Activated naive CD4-positive, alpha-beta T cell treated with anti-CD3 and anti-CD28 coated beads, Interleukin-2, amount 50 U/mL, for 72 hours (primary cell): ENCODE measurements at places on chromosomes 2 and 18. TPM values are rescaled to one million over a fixed set of nuclear protein-coding genes. Genes with fewer than 3 reads are reported as not detected.

The TMEM17 gene
- total RNA-seq = not detected

The CFAP221 gene
- not detected for total RNA-seq

The STK39 gene
- 43.1 TPM for total RNA-seq

GRCh38 chr2:24510771-24511170 lies 19.7 kb downstream of the NCOA1 start:
- DNase-seq = no peak

DNA sequence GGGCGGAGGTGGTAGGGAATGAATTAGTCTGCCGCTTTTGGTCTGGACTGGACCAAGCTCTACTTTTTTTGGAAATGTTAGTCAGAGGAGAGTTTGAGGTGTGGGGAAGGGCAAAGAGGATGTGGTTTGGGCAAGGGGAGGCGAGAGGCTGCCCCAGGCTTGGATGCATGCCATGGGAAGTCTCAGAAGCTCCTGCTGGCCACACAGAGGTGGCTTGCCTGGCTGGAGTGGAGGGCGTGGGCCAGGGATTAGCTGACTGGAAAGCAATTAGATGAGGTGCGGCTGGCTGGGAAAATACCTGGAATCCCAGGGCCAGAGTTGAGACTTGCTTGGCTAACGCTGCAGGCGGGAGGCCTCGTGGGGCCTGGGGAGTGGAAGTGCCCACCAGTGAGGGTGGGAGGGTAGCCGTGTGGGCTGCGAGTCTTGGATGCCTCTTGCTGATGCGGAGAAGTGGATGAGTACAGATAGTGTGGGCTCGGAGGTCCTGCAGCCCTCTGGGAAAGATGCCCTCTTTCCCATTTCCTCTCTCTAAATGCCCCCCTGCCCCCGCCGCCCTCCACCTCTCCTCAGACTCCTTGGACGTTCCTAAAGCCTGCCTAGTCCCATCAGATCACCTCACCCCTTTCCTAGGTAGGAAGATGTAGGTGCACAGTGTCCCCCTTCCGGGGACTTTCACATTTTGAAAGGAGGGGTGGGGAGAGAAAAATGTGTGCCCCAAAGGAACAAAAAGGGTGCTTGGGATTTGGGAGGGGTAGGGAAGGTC lies 117.6 kb downstream of the SMAD7 start:
- DNase-seq = no peak

GRCh38 chr18:48777026-48777743 lies 173.6 kb downstream of the SMAD7 start:
- DNase-seq = peak; percentile 77

DNA sequence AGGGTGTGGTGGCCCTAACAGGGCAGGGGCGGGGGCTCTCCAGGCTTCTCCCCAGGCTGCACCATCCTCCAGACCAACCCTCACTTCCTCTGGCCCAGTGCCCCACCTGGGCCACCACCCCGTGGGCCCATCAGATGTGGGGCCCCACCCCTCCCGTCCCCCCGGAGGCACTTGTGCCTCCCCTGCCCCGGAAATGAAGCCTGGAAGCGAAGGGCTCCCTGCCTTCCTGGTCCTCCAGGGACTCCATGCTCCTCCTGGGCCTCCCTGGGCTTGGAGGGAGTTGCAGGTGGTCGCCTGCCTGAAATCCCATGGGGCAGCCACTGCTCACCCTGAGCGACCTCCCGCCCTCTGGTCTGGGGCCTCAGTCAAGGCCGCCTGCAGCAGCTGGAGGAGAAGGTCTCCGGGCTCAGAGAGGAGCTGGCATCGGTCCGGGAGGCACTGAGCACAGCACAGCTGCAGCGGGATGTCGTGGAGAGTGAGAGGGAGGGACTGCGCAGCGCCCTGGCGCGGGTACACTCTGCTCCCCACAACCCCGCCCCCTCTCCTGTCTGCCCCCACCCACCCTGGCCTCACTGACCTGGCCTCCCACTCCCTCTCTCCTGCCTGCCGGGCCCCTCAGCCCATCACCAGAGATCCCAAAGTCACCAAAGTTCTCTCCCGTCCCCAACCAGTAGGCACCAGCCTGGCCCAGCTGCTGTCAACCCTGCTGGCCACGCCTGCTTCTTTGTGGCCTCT lies 28.0 kb downstream of the CROCC2 start:
- peak; percentile 37 for DNase-seq

DNA sequence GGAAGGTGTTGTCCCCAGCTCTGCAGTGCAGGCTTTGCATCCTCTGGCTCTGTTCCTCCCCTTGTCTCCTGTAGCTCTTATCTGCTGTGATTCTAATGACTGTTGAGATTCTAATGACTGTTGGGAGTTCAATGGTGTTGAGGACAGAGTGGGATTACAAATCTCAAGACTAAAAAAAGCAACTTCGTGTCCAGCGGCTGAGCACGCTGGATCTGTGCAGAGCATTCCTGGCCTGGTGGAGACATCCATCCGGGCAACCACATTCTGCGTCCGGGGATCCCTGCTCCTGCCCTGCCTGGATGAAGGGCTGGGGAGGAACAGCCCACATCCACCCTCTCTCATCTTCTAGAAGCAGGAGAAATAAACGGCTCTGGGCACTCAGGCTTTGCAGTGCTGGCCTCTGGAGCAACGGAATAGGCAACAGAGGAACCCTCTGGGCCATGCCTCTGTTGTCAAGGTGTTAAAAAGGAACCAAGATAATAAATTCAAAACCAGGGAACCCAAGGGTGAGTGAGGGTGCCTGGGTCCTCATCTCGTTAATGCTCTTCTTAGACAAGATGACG lies 106.7 kb upstream of the ASB18 start:
- no peak for DNase-seq

GRCh38 chr2:46776687-46777327 lies 138.8 kb downstream of the MCFD2 start:
- DNase-seq = no peak

DNA sequence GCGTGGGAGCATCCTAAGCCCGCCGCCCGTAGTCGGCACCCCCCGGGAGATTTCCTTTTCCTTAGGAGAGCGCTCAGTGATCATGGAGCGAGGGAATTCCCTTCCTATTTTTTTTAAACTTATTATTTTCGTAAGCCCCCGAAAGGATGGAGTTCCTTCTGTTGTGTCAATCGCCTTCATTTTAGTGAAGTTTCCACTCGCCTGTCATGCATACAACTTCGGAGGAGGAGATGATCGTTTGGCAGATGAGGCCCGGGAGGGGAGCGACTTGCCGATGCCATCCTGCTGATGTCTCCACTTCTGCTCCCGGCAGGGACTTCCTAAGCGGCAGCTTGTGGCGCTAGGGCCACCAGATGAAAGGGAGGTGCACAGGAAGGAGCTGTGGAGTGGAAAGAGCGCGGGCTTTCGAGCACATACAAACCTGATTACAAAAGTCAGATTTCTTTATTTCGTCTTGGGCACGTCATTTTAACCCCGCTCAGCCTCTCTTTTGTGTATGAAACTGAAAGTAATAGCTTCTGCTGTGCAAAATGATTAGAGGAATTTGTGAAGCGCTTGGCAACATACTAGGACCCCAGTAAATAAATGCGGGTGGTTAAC lies at the start of gene ADGRF3:
ADGRF3 (minus strand) TSS at position 336 of the 600 bp plus-strand sequence. CDS start 555 bp downstream, outside the sequence.
- DNase-seq = peak; percentile 61

DNA sequence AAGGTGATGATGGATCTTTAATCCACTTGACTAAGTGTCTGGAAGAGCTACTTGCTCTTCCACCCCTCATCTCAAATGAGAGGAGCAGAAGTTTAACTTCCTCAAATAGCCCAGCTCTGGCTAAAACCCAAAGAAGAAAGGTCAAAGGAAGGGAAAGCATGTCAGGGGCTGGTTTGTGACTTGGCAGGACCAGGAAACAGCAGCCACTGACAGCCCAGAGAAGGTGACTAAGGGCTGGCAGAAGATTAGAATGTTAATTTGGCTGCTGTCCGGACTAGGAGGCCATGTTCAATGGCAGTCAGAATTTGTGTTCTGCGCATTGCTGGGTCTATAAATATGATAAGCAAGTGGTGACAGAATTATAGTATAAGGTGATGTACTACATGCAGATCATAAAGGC lies 386.2 kb downstream of the SETBP1 start:
- DNase-seq = no peak

DNA sequence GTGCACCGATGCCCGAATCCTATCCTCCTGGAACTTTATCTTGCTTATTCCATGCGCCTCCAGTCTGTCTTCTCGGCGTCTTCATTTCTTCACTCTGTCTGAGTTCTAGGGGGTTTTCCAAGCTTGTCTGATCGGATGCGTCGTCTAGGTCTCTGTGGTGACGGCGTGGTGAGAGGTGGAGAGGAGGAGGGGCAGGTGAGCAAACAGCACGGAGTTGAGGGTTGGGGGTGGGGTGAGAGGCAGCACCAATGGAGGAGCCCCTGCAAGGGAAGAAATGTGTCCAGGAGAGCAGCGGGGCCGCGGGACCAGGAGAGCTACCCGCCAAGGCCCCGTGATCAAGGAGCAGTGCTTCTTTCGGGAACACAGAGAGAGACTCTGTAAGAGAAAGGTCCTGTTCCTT lies 131.3 kb upstream of the TWIST2 start:
- DNase-seq = no peak

DNA sequence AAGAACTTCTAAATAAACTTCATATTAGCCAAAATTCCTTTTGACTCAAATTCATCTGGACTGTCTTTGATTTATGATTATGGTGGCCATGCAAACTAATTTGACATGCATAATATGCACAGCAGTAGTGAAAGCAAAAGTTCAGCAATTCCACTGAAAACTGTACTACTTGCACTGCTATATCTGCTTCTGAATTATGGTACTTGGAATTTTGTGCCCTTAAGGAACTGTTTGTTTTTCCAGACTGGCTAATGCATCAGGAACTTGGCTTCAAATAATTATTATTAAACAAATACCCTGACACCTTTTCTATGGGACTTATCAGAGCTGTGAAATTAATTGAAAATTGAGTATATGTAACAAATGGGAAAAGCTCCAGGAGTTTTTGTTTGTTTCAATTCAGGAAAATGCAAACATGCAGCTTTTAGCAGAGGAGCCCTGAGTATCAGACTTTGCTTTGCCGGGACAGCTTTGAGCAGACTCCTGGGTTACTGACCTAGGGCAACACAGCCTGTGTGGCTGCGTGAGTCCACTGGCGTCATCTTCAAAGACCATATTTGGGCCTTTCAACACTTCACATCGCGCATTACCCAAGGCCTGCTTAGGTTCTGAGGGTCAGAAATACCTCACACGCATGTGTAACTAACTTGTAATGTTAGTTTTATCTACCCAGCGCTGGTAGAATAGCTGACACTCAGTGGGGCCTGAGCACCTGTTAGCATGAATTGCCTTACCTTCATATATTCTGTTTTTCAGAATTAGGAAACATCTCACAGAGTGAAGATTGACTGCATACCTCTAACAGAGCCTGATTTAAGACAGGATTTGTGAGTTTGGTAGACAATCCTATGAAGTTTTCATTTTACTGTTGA lies 35.4 kb downstream of the CFAP221 start:
- no peak for DNase-seq

GRCh38 chr2:58720770-58721697 lies 479.9 kb upstream of the FANCL start:
- DNase-seq = no peak

GRCh38 chr2:150480241-150480640 lies 7.2 kb downstream of the RND3 start:
- DNase-seq = no peak

DNA sequence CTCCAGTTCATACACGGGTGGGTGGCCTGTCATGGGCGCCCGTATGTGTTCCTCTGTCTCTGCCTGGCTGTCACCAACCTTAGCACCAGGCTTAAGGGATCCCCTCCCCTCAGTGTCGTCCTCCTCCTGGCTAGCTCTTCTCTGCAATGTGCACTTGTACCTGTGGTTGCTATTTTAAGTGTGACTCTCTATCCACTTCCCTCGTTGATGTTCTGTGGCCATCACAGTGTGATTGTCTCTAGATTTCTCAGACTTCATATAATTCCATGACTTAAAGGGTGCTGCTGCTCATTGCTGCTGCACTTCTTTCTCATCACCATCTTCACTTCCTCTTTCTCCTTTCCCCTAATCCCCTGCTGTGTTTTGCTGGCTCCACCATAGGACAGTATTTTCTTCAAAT lies 143.4 kb downstream of the EML6 start:
- DNase-seq = no peak

- no peak for DNase-seq
Observed at GRCh38 chr2:74668087-74668486, 14.0 kb downstream of the SEMA4F start.

DNA sequence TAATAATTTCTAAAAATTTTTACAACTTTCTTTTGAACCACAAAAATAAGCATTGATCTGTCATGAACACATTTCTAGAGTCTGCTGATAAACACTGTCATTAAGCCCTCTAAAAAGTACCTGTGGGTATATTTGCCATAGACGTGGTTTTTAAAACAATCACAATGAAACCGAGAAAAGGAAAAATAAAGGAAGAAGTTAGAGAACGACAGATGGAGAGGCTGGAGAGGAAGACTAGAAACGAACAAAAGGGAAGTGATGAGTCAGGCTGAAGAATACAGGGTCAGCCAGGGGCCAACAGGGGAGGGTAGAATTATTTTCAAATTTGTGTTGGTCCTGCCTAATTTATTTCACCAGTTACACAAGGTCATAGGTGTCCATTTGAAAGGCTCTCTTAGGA lies 62.0 kb downstream of the MYL12B start:
- no peak for DNase-seq

DNA sequence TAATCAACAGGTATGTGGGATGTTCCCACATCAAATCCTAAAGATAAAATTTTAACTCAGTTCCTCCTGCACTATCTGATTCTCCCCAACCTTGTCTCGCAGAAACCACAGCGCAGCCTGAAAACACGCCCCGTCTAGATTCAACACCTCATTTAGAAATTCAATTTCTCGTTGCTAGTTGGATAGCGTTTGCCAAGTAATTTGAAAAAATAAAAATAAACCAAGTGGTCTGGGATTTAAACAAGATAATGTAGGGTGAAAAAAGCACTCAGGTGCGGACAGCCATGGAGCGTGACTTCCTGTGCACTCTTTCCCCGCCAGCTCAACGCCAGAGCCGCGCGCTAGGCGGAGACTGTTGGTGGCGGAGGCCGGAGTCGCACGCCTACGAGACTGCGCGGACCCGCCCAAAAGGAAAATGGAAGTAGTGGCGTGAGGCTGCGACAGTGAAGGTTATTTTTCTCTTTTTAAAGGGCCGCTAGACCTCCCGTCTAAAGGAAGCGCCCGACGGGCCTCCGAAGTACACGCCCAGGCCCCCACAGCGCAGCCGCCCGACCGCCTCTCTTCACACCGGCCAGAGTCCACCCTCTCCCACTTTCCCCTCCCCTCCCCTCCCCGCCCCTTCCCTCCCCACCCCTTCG lies 615 bp upstream of the CCNT2 start:
- DNase-seq = peak; percentile 91

DNA sequence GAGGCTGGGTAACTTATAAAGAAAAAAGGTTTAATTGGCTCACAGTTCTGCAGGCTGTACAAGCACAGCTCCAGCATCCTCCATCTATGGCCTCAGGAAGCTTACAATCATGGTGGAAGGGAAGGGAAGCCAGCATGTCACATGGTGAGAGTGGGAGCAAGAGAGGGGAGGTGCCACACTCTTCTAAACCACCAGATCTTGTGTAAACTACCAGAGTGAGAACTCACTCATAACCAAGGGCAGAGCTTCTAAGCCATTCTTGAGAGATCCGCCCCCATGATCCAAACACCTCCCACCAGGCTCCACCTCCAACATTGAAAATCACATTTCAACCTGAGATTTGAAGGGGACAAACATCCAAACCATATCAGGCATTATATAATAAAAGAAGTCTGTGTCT lies 121.6 kb upstream of the CDC42EP3 start:
- DNase-seq = no peak
